ENCODE measurements at places on chromosomes 4 and X. TPM values are rescaled to one million over a fixed set of nuclear protein-coding genes. Genes with fewer than 3 reads are reported as not detected.

ADH7 gene
- total RNA-seq = not detected

KCND1 gene
- 1.7 TPM for total RNA-seq

ARAP2 gene
- 3.0 TPM for total RNA-seq

MTMR8 gene
- 0.30 TPM for total RNA-seq

AFP gene
- total RNA-seq = not detected

MAGEB1 gene
- total RNA-seq = not detected

Measured in heart right ventricle (tissue), 16 donors.